ENCODE measurements at places on chromosomes 3 and 15.

DNA sequence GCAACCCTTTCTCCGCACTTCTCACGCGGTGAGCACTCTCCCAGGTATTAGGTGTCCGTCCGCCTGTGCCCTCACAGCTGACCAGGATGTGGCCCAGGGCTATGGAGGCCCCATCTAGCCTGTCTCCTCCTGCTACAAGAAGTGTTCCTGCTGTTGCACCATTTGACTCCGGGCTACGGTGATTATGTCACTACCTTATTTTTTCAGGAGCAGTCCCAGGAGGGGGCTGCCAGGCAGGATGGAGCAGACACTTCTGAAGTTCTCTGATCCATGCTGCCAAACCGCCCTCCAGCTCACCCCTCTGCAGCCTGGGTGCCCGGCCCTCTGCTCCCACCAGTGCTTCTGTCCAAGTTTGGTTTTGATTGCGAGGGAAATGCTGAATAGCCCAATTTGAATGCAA lies 36.9 kb downstream of the ZXDC start:
- no peak for DNase-seq

GRCh38 chr3:148958696-148959095 lies 32.6 kb upstream of the GYG1 start:
- DNase-seq, result no peak

GRCh38 chr15:99315636-99316035 lies 64.4 kb downstream of the LRRC28 start:
- DNase-seq, result no peak

GRCh38 chr3:138289701-138290100 lies 40.0 kb downstream of the NME9 start:
- no peak for DNase-seq

DNA sequence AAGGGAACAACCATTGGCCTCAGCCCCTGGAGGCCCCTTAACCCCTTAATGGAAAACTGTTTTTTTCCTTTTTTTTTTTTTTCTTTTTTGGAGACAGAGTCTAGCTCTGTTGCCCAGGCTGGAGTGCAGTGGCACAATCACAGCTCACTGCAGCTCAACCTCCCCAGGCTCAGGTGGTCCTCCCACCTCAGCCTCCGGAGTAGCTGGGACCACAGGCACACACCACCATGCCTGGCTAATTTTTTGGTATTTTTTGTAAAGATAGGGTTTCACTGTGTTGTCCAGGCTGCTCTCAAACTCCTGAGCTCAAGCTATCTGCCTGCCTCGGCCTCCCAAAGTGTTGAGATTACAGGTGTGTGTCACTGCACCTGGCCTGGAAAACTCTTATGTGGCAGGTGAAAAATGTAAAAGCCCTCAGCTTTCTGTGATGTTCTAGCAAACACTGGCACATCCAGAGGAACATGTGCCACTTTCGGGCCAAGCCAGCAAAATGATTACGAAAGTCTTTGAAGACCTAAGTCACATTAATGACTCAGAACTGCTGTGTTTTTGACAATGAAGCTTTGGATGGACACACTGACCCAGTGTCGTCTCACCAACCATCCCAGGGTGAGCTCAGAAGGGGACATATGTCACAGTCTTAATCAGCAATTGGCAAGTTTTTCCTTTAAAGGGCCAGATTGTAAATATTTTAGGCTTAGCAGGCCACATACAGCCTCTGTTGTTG lies 189.3 kb upstream of the TPM1 start:
- no peak for DNase-seq

DNA sequence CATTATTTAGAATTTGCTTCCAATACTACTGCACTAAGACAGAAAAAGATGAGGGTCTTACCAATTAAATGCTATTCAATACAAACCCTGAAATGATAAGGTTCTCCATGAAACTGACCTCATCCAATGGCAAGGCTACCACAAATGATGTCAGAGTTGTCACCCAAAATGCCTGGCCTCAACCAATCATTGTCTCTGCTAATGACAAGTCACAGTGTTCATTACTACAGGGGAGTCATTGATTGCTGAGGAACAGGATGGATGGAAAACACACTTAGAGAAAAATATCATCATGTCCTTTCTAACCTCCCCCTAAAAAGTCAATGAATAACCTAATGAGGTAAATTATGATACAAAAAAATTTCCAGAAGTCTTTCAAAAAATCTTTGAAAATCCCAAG lies 91.0 kb downstream of the FOXP1 start:
- DNase-seq, result no peak
